ENCODE measurements at places on chromosomes 12 and 14. TPM values are rescaled to one million over a fixed set of nuclear protein-coding genes. Genes with fewer than 3 reads are reported as not detected.

NELL2 gene
- 3.4 TPM for polyA plus RNA-seq

ASPG gene
- 4.4 TPM for polyA plus RNA-seq

EFS gene
- polyA plus RNA-seq, result 20.6 TPM

SLC25A29 gene
- 58.3 TPM for polyA plus RNA-seq

DNAH10 gene
- 0.25 TPM for polyA plus RNA-seq

NKX2-1 gene
- polyA plus RNA-seq, result not detected

KRT74 gene
- not detected for polyA plus RNA-seq

NTS gene
- polyA plus RNA-seq, result not detected

NUDT14 gene
- 51.7 TPM for polyA plus RNA-seq

MYF5 gene
- polyA plus RNA-seq, result not detected

KRT77 gene
- not detected for polyA plus RNA-seq

TAS2R20 gene
- not detected for polyA plus RNA-seq

ASIC1 gene
- 2.6 TPM for polyA plus RNA-seq
